Epithelial cell of proximal tubule (primary cell): ENCODE measurements at places on chromosomes 2 and 18. TPM values are rescaled to one million over a fixed set of nuclear protein-coding genes. Genes with fewer than 3 reads are reported as not detected.

DNA sequence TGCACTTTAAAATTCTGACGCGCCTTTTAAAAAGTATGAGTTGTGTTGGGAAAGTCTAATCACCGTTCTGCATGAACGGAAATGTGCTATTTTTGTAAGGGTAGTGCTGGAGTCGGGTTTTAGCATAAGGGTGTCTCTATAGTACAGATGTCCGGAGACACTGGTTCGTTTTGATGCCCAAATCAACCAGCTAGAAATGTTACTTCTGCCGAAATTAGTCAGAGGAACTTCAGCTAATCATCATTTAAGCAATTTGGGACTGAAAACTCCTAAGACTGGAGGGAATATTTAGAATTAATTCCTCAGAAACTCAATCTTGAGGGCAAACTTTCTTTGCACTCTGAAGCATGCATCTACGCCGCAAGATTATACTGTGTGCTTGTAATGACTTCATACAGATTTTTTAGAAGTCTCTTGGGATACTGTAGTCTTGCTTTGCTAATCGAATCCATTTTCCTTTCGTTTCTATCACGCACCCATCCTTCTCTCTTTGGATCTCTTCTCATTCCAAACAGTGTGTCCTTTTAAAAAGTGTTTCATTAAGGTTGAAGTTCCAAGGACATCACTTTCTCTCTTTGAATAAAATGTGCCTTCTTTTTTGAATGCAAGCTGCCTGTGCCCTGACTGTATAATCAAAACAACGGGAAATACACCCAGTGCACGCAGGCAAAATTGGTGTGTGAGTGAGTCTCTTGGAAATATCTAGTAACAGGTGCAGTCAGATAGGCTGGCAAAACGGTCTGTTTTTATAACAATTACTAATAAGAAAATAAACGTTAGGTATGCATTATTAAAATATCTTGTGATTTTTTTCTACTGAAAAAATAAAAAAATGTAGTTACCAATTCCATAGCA lies 270.9 kb upstream of the TCF4 start:
- no peak for DNase-seq

- no peak for DNase-seq
These were observed 488.9 kb downstream of the PLCL1 start for GRCh38 chr2:198293281-198293680.

GRCh38 chr2:206800506-206801417 lies 35.4 kb downstream of the FASTKD2 start:
- DNase-seq, result peak; percentile 29

DNA sequence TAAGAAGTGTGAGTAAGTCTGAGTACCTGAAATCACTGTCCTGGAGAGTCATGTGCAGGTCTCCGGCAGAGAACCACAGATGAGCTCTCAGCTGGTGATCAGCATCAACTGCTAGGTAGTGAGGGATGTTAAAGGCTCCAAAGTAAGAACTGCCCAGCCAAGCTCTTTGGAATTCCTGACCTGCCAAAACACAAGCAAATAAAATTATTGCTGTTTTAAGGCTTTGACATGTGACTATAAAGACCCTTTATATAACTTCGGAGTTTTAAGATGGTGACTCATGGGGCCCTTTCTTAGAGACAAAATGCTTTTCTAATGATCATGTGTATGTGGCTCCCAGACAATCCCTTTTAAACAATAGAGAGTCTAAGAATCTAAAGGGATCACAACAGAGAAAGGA lies 855.7 kb downstream of the TRIB2 start:
- DNase-seq, result no peak

- no peak for DNase-seq
These were observed 56.6 kb upstream of the TLK1 start for GRCh38 chr2:171217330-171217729.

DNA sequence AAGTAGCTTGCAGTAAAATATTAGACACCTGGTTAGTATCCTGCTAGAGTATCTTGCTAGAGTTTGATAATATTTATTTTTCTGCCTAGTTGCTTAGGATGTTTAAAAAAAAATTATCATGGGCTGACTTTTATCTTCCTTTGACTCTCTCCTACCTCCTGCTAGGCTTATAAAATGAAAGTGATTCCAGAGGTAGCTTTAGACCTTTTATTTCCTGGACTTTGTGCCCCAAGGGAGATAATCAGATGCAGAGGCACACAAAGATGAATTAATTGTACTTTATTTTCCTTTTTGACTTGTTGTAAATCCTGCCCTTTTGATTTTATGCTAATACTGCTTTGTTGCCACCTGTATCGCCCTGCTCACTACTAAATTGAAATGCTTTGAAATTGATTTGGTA lies 130.7 kb downstream of the WDSUB1 start:
- DNase-seq, result no peak

- peak; percentile 97 for DNase-seq
These were observed 179.8 kb downstream of the NEDD4L start for GRCh38 chr18:58223717-58224424.

GRCh38 chr2:176035013-176035691 lies 33.1 kb upstream of the LNPK start:
- DNase-seq, result no peak

- DNase-seq, result no peak
These were observed 593.5 kb downstream of the BCL11A start for GRCh38 chr2:59959944-59960343.

DNA sequence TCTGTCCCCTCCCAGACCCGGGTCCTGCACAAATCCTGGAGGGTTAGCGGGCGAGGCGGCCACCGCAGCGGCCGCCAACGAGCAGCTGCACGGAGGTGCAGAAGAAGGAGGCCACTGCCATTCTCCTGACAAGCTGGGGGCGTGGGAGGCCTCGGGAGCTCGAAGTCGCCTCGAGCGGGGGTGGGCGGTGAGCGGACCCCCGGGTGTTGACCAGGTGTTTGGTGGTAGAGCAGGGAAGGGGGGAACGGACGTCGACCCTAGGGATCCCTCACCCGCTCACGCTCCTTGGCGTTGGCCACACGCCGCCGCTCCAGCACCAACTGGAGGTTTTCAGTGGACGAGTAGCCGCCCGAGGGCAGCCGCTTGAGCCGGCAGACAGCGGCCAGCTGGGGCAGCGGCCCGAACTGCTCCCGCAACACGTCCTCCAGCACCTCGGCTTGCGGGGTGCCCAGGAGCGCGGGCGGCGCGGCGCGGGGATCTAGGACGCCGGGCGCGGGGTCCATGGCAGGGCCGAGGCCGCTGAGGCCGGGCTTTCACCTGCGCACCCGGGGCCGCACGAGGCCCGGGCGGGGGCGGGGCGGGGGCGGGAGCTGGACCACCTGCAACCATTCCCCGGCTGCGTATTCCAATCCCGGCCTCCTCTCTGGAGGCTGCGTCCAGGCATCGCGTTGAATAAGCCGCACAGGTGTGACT lies at the start of gene FIGLA:
Gene FIGLA (minus strand): TSS at position 508 of the 693 bp plus-strand sequence. CDS start 5 bp downstream, at position 503.
- no peak for DNase-seq

DNA sequence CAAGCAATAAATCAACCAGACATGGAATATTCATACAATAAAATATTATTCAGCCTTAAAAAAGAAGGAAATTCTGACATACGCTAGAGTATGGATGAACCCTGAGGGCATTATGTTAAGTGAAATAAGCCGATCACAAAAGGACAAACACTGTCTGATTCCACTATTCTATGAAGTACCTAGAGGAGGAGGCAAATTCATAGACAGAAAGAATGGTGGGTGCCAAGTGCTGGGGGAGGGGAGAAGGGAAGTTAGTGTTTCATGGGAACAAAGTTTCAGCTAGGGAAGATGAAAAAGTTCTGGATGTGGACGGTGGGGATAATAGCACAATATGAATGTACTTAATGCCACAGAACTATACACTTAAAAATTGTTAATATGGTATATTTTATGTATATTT lies 19.8 kb downstream of the SMAD7 start:
- DNase-seq, result no peak

- DNase-seq, result no peak
These were observed 5.7 kb upstream of the WIPF1 start for GRCh38 chr2:174603280-174603679.

GRCh38 chr2:83764447-83765005 lies 694.6 kb downstream of the SUCLG1 start:
- no peak for DNase-seq

DNA sequence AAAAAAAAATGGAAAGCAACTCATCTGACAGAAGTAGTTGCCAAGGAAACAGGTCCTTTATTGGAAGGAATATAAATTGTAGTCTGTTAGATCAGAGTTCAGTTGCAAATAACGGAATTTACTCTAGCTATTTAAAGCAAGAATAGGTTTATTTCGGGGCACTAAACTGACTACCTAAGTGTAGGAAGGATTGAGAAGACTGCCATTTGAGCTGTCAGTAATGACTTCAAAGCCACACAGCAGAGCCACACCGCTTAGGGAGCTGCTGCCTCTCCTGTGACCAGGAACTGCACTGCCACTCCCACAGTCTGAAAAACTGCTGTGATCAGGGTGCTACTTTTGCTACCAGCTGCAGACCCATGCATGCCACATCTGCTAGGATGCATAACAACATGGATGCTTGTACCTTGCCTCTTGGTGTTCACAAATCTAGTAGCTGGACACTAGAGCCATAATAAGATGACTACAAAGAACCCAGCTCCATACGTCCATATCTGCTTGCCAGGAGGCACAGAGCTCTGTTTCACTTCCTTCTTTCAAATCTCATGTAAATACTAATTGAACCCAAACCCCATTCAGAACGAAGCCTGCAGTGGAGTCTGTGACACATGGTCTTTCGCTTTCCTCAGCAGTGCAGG lies 2.2 kb downstream of the DSG2 start:
- no peak for DNase-seq

GRCh38 chr2:54945391-54946219 lies 104.6 kb downstream of the RTN4 start:
- peak; percentile 41 for DNase-seq

GRCh38 chr2:241541564-241542277 lies 16.8 kb upstream of the BOK start:
- DNase-seq, result no peak

DNA sequence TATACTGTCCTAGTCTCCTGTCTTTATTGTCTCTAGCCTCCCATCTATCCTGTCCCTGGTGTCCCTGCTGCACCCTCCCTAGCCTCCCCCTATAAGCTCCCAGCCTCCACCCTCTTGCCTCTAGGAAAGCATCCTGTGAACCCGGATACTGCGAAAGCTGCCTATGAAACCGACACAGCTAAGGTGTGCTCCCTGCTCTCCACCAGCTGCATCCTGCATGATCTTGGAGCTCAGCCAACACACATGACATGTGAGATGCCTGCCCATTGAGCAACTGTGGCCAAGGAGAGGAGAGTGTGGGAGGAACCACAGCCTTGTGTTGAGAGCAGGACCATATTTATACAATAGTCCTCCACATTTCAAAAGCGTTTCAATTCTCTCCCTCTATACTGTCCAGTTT lies 187.1 kb downstream of the ZBTB7C start:
- DNase-seq, result peak; percentile 12

GRCh38 chr2:237539681-237540080 lies 26.7 kb upstream of the PRLH start:
- no peak for DNase-seq

GRCh38 chr2:241720099-241720498 lies 14.3 kb upstream of the D2HGDH start:
- no peak for DNase-seq

GRCh38 chr18:50138181-50139064 lies 56.5 kb downstream of the MYO5B start:
- no peak for DNase-seq

DNA sequence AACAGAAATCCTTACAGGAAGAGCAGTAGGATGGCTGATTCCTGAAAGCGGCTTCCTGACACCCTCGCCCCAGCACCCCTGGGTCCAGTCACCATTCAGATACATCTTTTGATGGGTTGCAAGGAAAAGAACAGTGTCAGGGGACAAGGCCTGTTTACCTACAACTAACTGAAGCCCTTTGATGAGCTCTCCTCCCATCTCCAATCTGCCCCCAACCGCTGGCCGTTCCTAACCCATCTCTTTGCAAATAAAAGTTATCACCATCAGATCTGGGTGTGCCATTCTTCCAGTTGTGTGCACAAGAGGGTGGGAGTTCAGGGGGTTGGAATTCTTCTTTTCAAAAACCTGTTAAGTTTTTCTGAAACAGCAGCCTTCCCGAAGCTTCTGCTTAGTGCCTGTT lies 48.9 kb downstream of the ARL4C start:
- DNase-seq, result no peak

DNA sequence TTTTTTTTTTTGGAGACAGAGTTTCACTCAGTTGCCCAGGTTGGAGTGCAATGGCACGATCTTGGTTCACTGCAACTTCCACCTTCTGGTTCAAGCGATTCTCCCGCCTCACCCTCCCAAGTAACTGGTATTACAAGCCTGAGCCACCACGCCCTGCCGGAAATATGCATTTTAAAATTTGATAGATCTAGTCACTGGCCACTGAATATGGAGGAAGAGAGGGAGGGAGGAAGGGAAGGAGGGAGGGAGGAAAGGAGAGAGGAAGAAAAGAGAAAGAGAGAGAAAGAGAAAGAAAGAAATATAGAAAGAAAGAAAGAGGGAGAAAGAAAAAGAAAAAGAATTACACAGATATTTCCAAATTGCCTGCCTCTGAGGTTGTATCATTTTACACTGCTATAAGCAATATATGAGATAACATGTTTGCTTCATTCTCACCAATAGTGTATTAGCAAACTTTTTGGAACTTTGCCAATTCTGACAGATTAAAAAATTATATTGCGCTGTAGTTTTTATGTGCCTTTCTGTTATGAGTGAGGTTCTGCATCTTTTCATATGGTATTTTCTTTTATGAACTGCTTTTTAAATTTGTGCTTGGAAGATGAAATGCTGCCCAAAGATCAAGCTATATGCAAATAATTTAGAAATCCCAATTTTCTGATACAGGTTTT lies 161.2 kb upstream of the MAP3K20 start:
- no peak for DNase-seq

GRCh38 chr2:195561116-195561921 lies 95.7 kb upstream of the SLC39A10 start:
- no peak for DNase-seq

GRCh38 chr2:232501794-232502390 lies 14.3 kb upstream of the ECEL1 start:
- DNase-seq, result no peak

DNA sequence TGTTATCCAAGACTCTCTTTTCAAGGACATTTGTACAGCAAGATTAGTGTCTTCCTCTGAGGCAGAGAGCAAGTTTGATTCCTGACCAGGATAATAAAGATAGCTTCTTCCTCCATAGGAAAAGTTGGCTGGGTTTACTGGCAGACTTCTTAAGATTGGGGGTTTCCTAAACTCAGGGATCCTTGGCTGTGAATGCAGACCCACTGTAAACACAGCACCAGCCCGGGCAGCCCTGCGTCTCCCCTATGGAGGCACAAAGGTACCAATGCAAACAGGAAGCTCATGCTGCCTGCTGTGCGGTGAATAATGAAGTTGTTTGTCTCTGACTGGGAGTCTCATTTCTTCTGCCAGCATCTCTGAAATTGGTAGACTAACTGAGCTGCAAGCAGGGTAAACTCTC lies 96.2 kb upstream of the ARHGAP28 start:
- no peak for DNase-seq

The GALNT14 gene
- 80.7 and 90.4 TPM in 2 replicates for total RNA-seq

The ALPP gene
- not detected in 2 replicates for total RNA-seq

The ELP2 gene
- 45.1 and 46.1 TPM in 2 replicates for total RNA-seq

The FBXO48 gene
- 0.94 and 1.5 TPM in 2 replicates for total RNA-seq

The SLC4A5 gene
- total RNA-seq, result under 0.01 and 0.14 TPM in 2 replicates

The TUBB8B gene
- not detected in 2 replicates for total RNA-seq

The RNF125 gene
- total RNA-seq, result 0.72 and 3.4 TPM in 2 replicates

The SLC16A14 gene
- 1.0 and 1.1 TPM in 2 replicates for total RNA-seq

The LYG1 gene
- 0.12 and 0.22 TPM in 2 replicates for total RNA-seq

The NAT8 gene
- total RNA-seq, result not detected in 2 replicates

The RAB6C gene
- 0.07 TPM in 1 of 2 replicates, not detected in the other for total RNA-seq

The ANKRD36 gene
- total RNA-seq, result 5.4 and 7.8 TPM in 2 replicates

The FAP gene
- 0.14 and 2.3 TPM in 2 replicates for total RNA-seq

The C2orf78 gene
- not detected in 2 replicates for total RNA-seq
